ENCODE measurements at places on chromosomes 4 and X.

DNA sequence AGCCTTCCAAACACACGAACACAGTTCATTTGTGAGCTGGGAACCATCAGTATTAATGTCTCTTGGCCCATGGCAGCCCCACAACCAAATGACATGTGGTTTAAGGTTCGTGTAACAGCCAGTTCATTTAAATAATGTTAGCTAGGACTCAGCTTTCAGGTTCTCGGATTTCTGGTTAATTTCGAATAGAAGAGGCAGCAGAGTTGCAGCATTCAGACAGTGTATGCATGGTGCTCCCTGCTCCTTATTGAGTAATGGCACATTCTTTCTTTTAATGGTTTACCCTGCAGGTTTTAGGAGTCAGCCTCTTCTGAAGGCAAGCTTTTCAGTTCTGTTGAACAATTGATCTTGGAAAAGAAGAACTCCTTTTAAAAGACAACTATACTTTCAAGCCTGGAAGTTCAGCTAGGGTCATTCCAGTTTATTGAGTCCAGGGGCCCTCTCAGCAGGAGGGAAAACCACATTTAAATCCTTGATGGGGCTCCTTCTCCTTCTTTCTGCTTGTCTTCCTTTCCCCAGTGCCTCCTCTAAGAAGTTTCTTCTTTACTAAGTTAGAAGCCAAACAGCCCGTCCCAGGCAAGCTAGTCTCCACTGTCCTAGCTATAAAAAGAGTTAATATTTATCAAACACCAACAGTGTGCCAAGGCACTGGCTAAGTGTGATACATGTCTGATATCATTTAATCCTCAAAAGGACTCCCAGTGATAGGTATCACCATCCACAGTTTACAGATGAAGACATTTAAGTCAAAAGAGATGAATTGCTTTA, 5.0 kb upstream of the RNF175 start:
- DNase-seq, result no peak

DNA sequence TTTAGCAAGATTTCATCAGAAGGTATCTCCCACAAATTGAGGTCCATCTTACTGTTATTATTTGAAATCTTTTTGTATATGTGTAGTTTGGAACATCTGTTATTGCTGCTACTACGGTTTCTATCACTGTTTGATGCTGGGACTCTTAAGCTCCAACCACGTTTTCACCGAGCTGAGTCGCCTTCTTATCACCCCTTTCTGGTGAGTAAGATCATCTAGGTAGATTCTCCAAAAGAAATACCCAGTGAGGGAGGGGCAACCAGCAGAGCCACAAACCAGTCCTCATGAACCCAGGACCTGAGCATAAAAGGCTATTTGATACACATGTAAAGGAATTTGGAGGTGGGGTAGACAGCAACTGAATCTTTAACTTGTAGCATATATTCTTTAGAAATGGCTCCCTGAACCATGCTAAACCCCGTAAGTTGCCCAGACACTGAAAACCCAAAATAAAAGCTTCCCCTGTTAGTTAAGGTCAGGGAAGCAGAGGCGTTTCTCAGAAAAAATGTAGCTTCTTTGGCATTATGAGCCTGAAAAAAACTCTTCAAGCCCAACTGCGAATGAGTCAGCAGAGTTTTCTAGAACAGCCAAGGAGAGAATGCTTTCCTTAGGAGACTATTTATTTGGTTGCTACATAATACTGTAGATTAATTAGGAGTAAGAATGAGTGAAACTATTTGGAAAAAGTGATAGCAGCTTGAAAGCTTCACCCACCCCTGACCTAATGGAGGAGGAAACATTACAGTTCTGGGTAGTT, 53.8 kb upstream of the ATXN3L start:
- no peak for DNase-seq

- no peak for DNase-seq
Observed at GRCh38 chrX:4315891-4316290, 602.4 kb upstream of the PRKX start.

- DNase-seq, result no peak
Observed at GRCh38 chr4:34972189-34972588, 1272.1 kb downstream of the ARAP2 start.

DNA sequence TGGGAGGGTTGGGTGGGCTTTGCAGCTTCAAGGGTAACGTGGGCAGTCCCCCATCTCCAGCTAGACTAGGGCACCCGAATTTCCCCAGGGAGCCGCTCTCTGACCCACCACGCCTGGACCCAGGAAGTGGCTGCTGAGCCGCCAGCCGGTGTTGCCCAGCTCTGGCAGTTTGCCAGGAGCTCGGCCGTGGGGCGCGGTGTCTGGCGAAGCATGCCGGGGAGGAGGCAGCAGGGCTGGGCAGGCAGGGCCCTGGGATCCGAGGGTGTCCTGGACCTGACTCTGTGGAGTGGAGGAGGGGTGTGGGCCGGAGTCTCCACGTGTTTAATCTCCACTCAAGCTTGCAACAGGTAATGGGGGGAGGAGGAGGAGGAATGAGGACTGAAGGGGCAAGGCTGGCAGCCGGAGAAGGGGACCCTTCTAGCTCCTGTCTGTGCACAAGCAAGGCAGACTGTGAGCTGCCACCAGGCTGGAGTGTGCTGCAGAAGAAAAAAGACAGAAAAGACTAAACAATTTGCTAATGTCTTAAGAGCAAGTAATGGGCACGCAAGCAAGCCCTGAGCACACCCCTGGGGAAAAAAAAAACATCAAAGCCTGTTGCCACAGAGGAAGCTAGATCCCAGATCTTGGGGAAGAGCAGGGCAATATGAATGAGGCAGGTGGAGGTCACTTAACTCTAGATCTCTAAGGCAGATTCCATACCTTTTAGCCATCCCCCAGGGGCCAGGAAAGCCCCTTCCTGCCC, 2.4 kb downstream of the LONRF3 start:
- no peak for DNase-seq

GRCh38 chr4:93199492-93199891, 629.1 kb upstream of the ATOH1 start:
- no peak for DNase-seq

- DNase-seq, result no peak
Observed at GRCh38 chr4:125392694-125393093, 77.9 kb downstream of the FAT4 start.

Measured in effector memory CD8-positive, alpha-beta T cell (primary cell).